Effector CD8-positive, alpha-beta T cell (primary cell): ENCODE measurements at places on chromosomes 7 and 10.

GRCh38 chr7:55592492-55592891, 20.2 kb upstream of the VOPP1 start:
- DNase-seq = no peak

DNA sequence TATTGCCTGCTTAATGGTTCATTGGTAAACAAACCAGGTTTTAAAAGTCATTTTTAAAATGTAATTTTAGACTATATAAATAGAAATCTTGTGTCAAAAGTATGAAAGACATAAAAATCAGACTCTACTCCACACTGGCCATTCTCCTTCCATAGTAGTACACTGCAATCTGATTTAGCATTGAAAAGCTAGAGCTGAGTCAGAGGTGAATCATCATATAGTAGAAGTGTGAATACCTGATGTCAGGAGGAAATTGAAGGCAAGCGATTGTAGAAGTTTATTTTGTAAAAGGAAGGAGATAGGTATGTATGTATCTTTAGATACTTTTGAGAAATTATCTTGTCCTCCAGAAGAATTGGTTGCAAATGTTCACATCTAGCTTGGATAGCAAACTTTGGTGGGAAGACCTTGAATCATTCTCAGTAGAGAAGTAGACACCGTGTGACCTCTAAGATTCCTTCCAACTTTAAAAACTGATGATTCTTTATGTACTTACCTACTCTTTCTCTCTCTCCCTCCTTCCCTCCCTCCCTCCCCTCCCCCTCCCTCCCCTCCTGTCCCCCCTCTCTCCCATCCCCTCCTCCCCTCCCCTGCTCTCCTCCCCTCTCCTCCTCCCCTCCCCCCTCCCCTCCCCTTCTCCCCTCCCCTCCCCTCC, 88.1 kb downstream of the BTAF1 start:
- DNase-seq = no peak

DNA sequence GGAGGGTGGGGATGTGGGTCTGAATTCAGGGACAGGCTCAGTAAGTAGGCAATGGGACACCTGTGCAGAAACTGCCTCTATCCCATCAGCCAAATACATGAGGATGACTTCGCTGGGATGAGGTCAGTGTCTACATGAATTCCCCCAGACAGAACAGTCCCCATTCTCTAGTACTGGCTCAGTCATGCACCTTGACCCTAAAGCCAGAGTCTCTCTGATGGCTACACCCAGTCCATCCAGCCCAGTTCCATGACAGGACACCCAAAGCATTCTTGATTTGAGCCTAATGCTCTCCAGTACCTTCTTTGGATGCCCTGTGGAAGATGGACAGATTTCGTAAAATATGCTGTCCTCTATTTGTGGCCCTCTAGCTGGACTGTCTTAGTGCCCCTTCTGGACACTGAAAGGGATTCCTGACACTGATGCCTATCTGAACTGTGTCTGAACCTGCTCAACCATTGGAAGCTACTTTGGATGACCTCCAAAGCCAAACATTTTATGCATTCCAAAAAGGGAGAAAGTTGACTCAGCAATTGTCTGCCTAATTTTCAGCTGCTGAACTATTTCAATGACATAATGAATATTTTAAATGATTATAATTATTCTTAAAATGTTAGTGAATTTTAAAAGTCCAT, 14.6 kb downstream of the SFRP4 start:
- DNase-seq = no peak

DNA sequence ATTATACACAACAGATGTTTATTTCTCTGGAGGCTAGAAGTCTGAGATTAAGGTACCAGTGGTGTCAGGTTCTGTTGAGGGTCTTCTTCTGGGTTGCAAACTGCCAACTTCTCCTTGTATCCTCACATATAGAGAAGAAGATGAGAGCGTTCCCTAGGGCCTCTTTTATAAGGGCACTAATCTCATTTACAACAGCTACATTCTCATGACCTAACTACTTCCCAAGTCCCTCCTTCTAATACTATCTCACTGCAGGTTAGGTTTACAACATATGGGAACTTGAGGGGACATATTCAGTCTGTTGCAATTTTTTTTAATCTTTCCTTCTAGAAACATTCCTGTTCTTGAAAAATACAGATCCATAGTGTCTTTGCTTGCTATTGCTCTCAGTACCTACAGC, 18.3 kb upstream of the FAM3C start:
- DNase-seq = no peak

DNA sequence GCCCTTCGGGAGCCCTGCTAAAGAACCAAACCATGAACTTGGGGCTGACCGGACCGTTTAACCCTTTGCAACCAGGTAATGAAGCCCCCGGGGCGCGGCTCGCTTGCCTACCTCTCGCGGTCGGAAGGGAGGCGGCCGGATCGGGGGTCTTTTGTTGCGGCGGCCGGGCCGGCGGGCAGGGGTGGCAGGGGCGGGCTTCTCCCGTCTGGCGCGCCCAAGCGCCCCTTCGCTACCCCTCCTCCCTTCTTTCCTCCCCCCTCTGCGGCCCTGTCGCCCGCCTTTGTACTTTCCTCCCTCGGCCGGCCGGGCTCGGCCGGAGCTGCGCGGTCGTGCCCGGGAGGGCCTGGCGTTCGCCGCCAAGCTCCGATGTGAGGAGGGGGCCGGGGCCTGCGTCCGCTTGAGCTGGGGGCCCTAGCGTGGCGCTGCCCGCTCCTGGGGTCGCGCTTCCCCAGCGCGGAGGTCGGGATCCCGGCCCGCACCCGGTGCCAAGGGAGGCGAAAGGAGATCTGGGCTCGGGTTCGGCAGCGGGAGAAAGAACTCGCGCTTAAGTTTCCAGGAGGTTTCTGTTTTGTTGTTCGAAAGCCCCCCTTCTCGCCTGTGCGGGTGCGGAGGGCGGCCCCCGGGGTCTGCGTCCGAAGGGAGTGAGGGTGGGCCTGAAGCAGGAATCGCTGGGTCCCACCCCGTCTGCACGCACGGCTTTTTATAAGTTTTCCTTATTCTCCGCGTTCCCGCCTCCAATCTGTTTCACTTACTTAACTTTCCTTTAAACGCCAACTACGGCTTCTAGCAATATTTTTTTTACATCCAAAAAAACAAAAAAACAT, 436.8 kb upstream of the GALNT17 start:
- DNase-seq = no peak

DNA sequence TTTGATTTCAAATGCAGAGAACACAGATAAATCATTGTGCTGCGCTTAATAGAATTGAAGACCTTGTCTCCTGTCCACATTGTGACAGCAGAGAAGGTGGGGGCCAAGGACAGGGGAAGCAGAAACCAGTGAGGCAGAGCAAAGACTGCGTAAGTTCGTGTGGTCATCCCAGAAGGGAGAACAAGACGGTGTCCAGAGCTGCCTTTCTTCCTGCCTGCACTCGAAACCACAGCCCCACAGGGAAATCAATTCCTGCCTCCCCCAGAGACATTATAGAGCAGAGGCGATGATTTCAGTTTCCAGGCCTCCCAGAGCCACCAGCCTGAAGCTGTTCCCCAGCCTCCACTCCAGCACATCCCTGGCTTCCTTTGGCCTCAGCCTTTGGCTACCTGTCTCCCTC, 39.7 kb upstream of the UCN3 start:
- no peak for DNase-seq

GRCh38 chr10:32980558-32981468, 22.8 kb upstream of the ITGB1 start:
- DNase-seq = peak; percentile 52

GRCh38 chr7:139730746-139731612, 46.8 kb downstream of the HIPK2 start:
- no peak for DNase-seq

DNA sequence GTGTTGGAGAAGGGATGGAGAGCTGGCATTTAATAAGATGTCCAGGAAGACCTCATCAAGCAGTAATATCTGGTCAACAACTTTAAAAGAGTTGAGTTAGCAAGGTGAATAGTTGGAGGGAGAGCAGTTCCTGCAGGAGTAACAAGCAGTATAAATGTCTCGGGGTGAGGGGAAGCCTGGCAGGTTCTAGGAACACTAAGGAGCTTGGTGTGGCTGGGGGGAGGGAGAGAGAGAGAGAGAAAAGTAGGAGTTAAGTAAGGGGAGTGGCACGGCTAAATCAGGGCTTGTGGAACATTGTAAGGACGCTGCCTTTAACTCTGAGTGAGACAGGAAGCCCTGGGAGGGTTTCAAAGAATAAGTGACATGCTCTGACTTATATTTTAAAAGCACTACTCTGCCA, 22.0 kb upstream of the LAMB4 start:
- no peak for DNase-seq

DNA sequence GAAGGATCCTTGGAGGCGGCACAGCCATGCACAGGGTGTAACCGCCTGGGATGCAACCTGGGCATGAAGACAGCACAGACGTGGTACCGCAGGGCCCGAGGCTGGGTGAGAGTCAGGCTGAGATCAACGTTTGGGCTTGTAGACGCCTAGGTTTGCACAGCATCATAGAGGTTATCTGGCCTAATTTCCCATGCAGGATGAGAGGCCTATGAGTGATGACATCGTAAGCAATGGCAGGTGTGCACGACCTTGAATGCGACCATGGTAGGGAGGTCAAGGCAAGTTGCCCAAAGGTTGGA, 7.5 kb downstream of the CALML3 start:
- DNase-seq = no peak

DNA sequence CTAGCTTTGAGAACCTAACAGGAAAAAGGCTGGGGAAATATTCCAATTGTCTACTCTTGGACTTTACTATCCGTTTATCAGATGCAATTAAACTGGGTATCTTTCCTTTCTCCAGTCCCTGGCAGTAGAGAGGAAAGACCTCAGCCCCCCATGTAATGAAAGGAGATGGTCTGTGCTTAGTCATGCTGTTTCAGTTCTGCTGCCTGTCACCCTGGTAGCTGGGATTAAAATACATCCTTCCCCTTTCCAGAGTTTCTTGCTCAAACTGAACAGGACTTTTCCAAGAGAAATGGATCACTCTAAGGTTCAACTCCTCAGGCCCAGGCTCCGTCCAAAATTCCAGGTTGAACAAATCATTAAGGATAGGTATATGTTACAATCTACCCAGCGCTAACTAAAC, 202.9 kb downstream of the PTEN start:
- DNase-seq = no peak

- DNase-seq = no peak
These were observed 76.5 kb downstream of the ITIH5 start for GRCh38 chr10:7590271-7590670.

DNA sequence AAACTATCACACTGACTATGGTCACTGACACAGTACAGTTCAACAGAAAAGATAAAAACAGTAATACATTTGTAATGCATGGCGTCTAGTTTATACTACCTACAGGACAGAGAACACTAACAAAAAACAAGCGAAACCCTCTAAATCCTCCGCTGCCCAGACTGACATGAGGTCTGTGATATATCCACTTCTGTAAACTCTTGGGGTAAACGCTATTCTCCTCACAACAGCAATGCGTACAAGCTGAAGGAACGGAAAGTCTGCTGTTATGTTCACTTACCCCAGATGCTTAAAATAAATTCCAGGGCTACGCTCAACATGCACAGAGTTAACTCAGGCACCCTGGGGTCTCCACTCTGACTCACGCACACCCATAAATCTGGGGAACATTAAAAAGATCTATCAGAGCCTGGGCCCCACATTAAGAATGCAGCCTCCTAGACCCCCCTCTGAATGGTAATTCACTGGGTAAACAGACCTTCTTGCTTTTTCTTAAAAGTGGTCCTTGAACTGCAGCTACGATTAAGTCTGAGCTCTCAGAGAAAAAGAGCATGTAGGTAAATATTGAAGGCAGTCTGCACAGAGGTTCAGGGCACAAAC, 105.6 kb downstream of the CTBP2 start:
- DNase-seq = no peak

DNA sequence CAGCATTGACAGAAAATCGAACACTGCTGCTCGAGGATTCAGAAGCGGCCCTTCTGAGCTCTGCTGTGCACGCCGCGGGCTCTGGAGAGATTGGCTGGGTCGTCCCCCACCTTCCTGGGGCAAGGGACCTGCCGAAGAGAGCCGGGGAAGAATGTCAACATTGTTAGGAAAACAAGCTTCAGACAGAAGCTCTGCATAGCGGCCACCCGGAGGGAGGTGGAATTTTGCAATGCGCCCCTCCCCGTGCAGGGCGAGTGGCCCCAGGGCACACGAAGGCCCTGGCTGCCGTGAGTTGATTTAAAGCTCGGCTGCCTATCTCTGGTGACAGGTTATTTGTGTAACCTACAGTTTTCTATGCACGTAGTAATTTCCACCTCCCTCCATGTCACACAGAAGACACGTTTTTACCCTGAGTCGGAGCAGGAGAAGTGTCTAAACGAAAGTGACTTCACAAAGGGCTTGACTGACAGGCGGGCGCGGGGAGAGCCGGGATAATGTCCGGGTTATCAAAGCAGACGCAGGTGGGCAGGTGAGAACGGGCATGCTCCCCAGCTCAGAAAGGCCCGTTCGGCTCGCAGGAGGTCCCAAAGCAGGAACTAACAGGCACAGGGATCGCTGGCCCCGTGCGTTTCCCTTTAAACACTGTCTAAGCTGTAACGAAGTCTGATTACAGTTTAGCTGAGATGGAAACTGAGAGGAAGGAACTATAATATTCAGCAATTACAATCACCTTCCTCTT, 84.6 kb downstream of the PDGFA start:
- no peak for DNase-seq

DNA sequence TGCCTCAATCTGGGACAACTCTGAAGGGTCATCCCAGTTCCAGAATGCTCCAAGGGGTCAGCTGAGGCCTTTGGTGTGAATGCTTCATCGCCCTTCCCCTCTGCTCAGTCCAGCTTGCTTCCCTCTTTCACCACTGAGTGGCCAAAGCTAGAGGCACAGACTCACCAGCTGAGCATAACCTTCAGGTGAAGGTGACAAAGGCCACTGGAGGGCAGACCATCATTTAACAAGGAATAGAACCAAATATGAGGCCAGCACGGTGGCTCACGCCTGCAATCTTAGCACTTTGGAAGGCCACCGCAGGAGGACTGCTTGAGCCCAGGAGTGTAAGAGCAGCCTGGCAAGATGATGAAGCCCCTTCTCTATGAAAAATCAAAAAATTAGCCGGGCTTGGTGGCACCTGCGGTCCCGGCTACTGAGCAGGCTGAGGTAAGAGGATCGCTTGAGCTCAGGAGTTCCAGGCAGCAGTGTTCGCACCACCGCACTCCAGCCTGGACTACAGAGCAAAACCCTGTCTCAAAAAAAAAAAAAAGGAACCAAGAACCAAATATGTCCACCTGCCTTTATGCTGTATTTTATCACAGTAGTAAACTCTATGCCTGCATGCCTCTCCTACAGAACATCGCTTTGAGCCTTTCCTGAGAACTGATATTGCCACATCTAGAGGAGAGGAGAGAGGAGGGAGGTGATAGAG, 13.4 kb downstream of the PRKAG2 start:
- no peak for DNase-seq

GRCh38 chr10:17506856-17507471, 52.6 kb upstream of the ST8SIA6 start:
- no peak for DNase-seq

- DNase-seq = no peak
These were observed 28.1 kb upstream of the KIF5B start for GRCh38 chr10:32084185-32084851.

DNA sequence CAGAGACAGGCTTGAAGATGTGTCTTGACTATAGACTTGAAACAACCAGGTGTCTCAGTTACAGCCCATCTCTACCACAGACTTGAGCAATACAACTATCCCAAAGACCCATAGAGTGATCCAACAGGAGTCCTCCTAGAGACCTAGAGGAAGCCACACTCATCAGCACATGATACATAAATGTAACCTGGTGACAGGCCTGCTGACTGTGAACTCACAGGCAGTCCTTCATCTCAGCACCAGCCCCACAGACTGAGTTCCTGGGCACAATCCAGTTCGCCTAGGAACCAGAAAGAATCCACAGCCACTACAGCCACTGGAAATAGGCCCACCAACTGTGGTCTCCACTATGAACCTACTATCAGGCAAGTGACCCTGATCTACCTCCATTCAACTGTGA, 121.3 kb downstream of the MACC1 start:
- no peak for DNase-seq

- DNase-seq = no peak
These were observed 990.7 kb downstream of the CCSER2 start for GRCh38 chr10:85318809-85319807.
